Mammary epithelial cell (primary cell): ENCODE measurements at places on chromosomes 2 and 18.

DNA sequence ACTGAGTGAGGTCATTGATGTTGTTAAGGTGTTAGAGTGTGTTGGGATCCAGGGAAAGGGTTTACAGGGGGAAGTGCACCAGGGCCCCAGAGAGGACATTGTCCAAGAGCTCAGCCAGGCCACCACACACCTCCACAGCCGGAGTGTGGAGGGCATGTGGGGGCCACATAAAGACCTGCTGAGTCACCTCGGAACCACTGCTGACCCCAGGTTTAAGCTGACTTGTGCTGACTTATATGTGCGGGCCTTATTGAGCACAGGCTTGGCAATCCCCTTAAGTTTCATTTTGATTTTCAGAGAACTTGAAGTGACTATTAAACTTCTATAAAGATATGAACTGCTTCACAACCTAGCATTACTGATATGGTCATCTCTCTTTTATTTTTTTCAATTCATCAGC is 166.2 kb upstream of the MAP3K20 start:
- no peak for DNase-seq

DNA sequence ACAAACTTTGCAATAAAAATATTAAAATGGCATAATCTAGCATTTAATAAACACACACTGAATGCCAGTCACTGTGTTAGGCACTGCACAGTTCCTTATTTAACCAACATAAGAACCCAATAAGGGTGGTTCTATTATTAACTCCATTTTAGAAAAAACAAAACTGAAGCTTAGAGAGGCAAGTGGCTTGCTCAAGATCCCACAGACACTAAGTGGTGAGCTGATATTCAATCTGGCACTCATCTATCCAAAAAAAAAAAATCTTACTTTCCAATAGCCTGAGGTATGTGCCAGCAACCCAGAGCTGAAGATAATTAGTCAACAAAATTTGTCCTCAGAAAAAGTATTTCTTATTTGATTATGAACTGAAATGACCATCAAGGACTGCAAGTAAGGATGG is 799 bp downstream of the CYTIP start:
- DNase-seq = no peak

DNA sequence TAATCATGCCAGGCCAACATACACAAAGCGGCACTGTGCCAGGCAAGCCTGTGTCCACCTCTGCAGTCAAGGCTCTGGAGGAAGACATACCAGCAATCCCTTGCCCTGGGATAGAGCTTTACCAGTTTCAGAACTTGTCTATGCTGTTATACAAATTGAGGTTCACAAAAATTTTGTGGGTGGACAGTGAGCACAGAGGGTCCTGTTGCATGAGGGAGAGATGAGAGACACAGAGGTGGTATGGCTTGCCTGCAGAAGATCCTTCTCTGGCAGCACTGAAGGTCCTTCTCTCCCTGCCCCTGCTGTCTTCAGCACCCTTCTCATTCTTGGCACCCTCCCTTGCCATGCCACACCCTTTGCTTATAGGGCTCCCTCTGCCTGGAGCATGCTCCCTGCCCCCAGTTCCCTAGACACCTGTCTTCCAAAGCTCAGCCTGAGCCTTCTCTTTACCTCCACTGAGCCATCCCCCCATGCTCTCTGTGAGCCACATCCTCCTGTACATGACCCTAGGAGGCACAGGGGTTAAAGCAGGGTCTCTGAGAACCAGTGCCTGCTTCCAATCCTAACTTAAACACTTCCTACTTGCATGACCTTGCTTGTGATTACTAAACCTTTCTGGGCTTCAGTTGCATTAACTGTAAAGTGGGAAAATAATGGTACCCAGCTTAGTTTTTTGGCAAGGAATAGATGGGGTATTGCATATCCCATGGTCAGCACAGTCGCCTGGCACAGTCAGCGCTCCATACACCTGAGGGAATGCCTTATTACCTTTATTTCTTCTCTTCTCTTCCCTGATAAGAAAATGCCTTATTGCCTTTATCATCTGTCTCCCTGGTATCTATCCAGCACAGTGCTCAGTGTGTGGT is 857 bp downstream of the FABP1 start:
- DNase-seq = no peak

DNA sequence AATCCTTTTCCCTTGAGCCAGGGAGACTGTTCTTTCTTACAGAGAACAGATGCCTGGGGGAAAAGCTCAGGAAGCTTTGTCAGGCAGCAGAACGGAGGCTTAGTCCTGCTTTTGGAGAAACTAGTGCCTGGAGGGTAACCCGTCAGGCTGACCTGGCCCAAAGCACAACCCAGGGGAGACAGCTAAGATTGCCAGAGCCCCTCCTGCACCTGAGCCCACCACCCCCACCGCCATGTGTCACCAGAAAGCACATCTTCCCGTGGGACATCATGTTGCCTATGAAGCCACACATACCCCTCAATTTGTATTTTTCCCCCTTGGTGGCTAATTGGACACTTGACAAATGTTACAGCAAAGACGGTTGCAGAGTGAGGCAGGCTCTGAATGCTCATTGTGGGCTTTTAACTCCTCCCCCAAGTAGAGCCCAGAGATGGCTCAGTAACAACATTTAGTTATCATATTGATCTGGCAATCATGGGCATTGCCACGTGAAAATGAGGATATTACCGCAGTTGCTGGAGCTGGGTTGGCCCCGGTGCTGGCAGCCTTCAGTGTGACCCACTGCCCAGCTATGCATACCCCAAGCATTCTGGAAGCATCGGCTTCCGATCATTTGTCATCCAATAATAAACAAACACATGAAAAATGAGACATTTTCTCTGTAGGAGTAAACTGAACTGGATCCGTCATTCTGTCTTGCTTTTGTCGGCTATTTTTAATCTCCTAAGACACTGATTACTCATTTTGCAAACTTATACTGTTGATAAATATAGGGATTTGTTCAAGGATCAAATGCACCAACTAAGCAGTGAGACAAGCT is 229.5 kb downstream of the ATAD2B start:
- DNase-seq = no peak

DNA sequence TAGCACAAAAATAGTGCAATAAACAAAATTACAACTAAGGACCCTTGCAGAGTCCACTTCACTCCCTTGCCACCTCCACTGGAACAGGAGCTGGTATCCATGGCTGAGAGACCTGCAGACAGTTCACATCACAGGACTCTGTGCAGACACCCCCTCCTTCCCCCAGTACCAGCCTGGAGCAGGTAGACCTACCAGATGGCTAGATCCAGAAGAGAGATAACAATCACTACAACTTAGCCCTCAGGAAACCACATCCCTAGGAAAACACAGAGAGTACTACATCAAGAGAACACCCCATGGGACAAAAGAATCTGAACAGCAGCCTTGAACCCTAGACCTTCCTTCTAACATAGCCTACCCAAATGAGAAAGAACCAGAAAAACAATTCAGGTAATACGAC is 49.8 kb downstream of the FBXO15 start:
- DNase-seq = no peak

DNA sequence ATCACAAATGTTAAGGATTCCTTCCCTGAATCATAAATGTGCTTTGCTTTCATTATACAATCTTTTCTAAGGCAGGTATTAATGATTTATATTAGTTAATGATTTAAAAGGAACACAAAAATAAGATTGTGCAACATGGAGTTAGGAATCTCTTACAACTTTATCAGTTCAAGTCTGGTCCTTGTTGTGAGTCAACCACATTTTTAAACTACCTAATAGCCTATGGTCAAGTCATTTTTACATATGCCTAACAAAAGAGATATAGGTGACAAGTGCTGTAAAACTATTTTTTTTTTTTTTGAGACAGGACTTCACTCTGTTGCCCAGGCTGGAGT is 8.2 kb upstream of the INPP1 start:
- no peak for DNase-seq

- peak; percentile 80 for DNase-seq
These were observed 152.0 kb upstream of the SLC1A4 start for GRCh38 chr2:64837116-64837731.

DNA sequence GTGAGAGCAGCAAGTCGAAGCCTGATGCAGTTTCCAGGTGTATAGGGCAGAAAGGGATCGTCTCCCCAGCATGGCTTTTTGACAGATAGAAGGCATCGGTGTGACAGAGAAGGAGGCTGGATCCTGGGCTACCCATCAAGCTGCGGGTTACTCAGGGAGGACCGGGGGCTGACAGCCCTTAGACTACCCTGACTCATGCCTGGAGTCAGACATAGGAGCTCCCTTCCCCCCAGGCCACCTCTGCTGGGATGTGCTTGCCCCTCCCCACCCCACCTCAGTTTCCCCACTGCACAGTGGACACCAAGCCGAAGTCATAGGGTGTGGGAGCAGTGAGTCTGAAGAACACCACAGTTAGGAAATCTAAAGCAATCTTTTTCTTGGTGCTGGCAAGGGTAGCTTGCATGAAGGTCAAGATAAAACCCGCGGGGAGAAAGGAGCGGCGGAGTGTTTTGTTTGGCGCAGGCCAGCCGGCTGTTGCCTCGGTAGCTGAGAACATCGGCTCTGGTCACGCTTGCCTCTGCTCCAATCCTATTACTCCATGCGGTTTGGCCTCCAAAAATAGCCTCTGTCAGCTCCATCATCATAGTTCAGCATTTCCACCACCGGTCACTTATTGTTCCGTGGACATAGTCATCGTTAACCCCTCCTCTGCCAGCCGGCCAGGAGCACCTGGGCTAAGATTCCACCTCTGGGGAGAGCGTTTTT is 169.2 kb upstream of the GLI2 start:
- DNase-seq = no peak

GRCh38 chr2:213065583-213066442 is 85.6 kb downstream of the IKZF2 start:
- DNase-seq = peak; percentile 37

GRCh38 chr2:216881411-216881810 is 21.5 kb upstream of the TNP1 start:
- DNase-seq = no peak

GRCh38 chr2:216189410-216189809 is 80.3 kb downstream of the XRCC5 start:
- DNase-seq = peak; percentile 15

GRCh38 chr2:58357521-58357920 is 116.4 kb upstream of the FANCL start:
- no peak for DNase-seq

- DNase-seq = peak; percentile 49
These were observed 81.4 kb upstream of the CABLES1 start for GRCh38 chr18:23053776-23054457.

- DNase-seq = no peak
These were observed 220.2 kb downstream of the CLIP4 start for GRCh38 chr2:29335396-29335795.

GRCh38 chr2:68225119-68225632 is 27.2 kb downstream of the PPP3R1 start:
- DNase-seq = peak; percentile 57

- no peak for DNase-seq
These were observed 347.6 kb downstream of the CTNNA2 start for GRCh38 chr2:79860228-79861058.

GRCh38 chr18:10265560-10266333 is 188.7 kb upstream of the APCDD1 start:
- DNase-seq = no peak

GRCh38 chr2:96913117-96913397 is 43.2 kb upstream of the SEMA4C start:
- no peak for DNase-seq

DNA sequence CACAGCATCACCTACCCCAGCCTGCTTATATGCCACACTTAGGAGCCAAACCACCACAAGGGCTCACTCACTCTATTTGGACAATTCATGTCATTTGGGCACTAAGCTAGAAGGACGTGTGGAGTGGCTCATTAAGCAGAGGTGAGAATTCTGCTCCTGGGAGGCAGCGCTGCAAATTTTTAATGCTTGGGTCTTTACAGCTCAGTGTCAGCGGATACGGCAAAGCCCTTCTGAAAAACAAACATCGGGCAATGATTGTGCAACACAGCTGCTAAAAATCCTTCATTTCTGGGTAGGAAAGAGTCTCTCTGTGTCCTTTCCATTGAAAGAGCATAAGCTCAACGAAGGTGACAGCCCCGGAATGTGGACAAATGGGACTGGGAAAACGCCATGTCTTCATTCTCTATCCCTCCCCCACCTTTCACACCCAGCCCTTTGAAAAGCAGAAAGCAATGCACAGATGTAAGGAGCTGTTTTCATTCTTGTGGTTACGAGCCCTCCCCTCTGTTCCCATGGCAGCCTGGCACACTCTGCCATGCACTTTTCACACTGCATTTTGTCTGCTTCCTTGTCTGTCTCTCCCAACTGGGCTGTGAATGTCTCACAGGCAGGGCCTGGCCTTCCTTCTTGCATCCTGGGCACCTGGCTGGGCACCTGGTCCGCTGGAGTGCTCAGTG is 16.0 kb downstream of the TMEM177 start:
- DNase-seq = peak; percentile 24

DNA sequence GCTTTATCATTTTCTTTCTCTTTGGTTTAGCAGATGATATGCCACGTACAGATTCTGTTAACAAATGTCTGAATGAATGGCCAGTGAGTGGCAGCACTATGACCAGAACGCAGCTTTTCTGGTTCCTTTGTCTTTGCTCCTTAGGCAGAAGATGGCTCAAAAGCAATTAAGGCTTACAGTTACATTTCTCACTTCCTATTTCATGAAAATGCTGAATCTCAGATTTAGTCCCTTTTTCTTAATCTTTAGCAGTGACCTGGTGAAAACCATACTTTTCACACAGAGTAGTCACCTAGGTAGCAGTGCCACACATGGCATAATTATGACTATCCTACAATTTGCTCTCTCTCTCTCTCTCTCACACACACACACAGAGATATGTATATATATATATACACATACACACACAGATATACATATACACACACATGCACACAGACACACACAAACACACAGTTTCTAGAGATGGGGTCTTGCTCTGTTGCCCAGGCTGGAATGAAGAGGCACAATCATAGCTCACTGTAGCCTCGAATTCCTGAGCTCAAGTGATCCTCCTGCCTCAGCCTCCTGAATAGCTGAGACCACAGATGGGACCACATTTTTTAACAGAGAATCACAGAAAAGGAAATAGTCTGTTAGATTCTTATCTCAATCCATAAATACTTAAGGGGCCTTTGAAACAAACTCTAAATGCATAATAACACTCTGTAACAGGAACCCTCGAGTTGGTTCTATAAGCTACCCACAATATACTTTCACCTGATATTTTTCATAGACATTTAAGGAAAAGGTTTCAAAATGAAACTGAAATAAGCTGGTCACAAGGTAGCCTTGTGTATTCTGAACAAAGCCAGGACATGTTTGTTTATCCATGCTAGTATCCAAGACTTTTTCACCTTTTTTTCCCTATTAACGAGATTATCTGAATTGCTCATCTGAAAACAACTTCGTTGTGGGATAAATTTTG is 11.6 kb downstream of the PDE6D start:
- DNase-seq = no peak

GRCh38 chr2:196169516-196169915 is 1.9 kb downstream of the STK17B start:
- DNase-seq = no peak

DNA sequence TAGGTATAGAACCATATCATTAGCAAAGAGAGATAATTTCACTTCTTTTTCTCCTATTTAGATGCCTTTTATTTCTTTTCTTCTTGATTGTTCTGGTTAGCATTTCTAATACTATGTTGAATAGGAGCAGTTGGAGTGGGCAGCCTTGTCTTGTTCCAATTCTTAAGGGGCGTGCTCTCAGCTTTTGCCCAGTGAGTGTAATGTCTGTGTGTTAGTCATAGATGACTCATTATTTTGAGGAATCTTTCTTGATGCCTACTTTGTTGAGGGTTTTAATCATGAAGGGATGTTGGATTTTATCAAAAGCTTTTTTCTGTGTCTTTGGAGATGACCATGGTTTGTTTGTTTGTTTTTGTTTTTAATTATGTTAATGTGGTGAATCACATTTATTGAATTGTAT is 1453.1 kb upstream of the SLC39A10 start:
- peak; percentile 33 for DNase-seq
